Ascending aorta (tissue), 2 donors: ENCODE measurements at places on chromosomes 16 and 17. TPM values are rescaled to one million over a fixed set of nuclear protein-coding genes. Genes with fewer than 3 reads are reported as not detected.

ACLY gene
- total RNA-seq: 64.4 TPM

PRRT2 gene
- total RNA-seq: 5.0 TPM

NPIPB9 gene
- not detected for total RNA-seq

PPM1E gene
- 0.11 TPM for total RNA-seq

TBC1D3G gene
- total RNA-seq: not detected

C17orf50 gene
- total RNA-seq: not detected
